ENCODE measurements at places on chromosomes 2 and 18.

DNA sequence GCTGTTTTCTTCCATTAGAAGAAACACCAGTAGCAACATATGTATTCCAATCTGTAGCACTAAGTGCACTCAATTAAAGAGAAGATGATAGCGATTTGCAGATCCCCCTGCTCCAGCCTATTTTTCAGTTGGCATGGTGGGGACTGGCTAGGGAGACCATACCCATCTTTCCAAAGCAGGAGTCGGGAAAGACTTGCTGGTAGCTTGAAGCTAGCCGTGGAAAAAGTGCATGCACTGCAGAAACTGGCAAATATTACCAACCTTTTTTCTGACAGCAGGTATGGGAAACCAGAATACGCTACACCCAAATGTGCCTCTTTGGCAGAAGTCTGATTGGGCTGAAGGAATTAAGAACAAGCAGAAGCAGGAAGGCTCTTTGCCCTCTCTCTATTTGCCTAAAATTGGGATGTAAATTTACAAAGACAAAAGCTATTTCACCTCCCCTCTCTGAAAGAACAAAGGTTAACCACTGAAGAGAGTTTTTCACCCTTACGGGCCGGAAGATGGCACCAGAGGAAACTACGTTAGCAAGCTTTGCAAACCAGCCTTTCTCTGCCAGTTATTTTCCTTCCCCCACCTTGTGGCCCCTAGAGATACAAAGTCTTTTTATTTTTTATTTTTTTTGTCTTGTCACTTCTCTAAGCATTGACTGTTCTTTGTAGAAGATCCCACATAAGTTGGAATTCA is 273.1 kb downstream of the DLGAP1 start:
- DNase-seq: no peak

DNA sequence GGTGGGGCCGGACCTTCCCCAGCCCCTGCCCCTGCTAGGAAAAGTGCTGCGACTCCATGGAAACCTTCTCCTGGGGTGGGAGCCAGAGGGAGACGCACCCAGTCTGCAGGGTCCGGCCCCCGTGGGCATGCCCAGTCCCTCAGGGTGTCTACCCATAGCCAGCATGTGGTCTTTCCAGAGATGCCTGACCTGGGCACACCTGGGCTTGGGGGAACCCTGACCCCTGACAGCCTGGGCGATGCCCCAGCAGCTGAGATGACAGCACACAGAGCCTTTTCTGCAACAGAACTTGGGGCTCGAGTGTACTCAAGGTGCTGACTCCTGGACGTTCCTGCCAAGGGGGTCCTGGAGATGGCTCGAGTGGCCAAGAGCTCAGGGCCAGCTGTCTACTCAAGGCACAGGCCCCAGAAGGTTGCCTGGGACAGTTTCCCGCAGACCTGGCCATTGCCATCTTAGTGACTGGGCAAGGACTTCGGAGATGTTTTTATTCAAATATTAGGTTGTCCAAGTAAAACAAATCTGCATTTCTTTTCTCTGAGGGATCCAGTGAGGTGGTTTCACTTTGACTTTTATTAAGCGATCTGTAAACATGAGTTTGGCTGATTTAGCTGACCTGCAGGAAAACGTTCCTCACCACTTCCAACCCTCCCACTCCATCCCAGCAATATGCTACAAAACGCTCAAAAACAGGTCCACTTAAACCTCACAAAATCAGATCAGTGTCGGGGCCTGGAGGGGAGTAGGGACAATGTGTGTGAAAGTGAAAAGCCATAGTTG is 228.0 kb downstream of the EIPR1 start:
- DNase-seq: no peak

GRCh38 chr2:25320077-25320476 is 21.6 kb downstream of the DNMT3A start:
- DNase-seq: no peak

DNA sequence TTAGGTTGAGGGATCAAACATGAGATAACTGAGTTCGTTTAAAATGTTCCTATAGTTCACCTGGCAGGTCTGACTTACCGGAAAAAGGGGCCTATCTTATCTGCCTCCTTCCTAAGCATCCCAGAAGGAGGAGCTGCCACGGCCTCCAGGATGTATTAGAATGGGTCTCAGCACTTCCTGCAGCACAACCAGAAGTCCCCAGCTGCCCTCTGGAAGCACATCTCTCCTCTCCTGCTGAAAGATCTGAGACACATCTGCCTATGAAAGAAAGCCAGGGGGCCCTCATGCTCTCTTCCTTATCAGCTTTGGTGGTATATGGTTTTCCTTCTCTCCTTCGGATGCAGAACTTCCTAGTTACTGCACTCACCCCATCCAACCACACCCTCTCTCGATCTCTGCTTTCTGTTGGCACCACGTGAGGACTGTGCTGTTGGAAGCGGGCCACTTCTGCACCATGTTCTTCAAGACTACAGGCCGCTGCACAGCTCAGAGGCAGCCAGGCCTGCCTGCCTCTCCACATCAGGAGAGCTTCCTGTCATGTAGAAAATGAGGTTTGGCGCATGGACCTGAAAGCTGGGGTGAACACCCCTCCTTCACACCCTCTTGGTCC is 6.5 kb downstream of the IGFBP5 start:
- DNase-seq: no peak

- no peak for DNase-seq
These were observed 14.0 kb upstream of the BCL2L11 start for GRCh38 chr2:111106706-111107105.

GRCh38 chr2:108594132-108594981 is 60.1 kb downstream of the LIMS1 start:
- DNase-seq: no peak

GRCh38 chr2:226772389-226773179 is 27.0 kb downstream of the IRS1 start:
- DNase-seq: no peak

- no peak for DNase-seq
These were observed 18.8 kb downstream of the NCOA1 start for GRCh38 chr2:24509840-24510239.

- DNase-seq: no peak
These were observed 163.2 kb upstream of the KLF7 start for GRCh38 chr2:207328944-207329386.

DNA sequence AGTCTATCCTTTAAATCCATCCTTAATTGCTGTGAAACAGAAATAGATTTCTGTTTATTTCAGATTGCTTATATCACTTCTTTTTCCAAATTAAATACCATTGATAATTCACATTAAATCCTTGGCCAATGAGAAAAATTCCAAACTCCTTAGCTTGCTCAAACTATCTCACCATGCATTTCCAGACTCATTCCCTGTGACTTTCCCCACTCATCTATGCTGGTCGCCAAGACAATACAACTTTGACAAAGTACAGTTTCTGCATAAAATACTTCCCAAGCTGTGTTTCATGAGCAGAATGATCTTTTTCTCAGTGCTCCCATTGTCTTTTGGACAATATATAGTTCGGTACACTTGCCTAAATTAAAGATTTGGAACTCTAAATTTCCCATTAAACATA is 575.6 kb downstream of the CPS1 start:
- DNase-seq: no peak

DNA sequence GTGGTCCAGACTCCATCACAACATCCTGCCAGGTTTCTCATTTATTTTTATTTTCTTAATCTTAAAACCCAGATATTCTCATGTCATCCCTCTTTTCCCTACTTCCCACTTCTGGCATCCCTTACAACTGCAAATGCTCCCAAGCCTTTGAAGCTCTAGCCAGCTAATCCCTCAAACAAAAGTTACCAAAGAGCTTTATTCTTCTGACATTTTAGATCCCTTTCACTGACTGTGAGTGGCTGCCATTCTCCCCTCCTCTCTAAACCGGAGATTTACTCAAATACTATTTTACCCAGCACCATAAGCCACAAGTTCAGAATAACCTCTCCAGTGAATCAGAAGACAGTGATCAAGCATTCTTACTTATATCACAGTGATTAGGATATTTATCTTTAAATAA is 569.0 kb upstream of the SYT4 start:
- no peak for DNase-seq

GRCh38 chr2:134287323-134287722 is 33.5 kb downstream of the MGAT5 start:
- no peak for DNase-seq

GRCh38 chr2:59413751-59414570 is 1139.5 kb downstream of the BCL11A start:
- no peak for DNase-seq

DNA sequence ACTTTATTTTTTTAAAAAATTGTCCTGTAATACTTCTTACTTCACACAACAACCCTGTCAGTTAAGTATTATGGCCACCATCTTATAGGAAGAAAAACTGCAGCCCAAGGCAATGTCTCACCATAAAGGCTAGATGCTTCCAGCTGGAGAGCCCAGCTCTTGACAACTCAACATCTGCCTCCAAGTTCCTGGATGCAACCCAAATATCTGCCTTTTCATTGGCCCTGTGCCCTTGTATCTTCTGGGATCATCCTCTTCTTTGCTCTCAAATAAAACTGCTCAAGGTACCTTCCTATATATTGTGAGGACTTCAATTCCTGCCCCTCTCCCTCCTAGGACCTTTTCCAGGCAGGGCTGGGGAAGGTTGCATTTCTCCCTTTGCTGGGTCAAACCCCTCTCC is 69.5 kb downstream of the BIN1 start:
- no peak for DNase-seq

- no peak for DNase-seq
These were observed 946.9 kb downstream of the CBLN2 start for GRCh38 chr18:71597219-71597618.

GRCh38 chr2:30708491-30709290 is 98.6 kb downstream of the CAPN13 start:
- DNase-seq: no peak

GRCh38 chr2:45260946-45261345 is 251.7 kb upstream of the SIX2 start:
- DNase-seq: no peak

GRCh38 chr2:19722531-19722971 is 179.2 kb downstream of the TTC32 start:
- no peak for DNase-seq

DNA sequence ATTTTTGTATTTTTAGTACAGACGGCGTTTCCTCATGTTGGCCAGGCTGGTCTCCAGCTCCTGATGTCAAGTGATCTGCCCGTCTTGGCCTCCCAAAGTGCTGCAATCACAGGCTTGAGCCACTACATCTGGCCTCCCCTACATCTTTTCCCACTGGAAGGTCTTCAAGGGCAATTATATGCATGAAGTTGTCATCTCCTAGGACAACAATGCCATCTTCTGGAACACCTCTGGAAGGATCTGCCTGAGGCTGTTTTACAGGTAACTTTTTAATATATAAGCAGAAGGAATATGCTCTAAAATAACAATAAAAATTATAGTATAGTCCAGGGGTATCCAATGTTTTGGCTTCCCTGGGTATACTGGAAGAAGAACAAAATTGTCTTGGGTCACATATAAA is 321.4 kb downstream of the AFF3 start:
- no peak for DNase-seq

DNA sequence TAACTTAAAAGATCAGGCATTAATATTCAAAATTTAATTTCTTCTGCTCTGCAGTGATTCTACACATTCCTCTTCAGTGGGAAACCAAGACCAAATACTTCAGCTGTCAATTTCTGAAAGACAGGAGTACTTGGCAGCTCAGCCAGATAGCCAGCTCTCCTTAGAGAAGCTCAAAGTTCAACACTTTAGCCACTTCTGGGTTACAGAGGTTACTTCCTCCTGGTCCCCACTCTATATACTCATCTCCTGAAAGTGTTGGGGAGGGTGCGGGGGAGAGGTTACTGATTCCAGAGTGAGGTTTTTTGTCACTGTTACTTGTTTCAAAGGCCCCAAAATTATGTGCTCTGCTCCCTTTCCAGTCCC is 4.1 kb downstream of the CYTIP start:
- peak; percentile 56 for DNase-seq

GRCh38 chr2:14773696-14774095 is 141.2 kb downstream of the LRATD1 start:
- no peak for DNase-seq

DNA sequence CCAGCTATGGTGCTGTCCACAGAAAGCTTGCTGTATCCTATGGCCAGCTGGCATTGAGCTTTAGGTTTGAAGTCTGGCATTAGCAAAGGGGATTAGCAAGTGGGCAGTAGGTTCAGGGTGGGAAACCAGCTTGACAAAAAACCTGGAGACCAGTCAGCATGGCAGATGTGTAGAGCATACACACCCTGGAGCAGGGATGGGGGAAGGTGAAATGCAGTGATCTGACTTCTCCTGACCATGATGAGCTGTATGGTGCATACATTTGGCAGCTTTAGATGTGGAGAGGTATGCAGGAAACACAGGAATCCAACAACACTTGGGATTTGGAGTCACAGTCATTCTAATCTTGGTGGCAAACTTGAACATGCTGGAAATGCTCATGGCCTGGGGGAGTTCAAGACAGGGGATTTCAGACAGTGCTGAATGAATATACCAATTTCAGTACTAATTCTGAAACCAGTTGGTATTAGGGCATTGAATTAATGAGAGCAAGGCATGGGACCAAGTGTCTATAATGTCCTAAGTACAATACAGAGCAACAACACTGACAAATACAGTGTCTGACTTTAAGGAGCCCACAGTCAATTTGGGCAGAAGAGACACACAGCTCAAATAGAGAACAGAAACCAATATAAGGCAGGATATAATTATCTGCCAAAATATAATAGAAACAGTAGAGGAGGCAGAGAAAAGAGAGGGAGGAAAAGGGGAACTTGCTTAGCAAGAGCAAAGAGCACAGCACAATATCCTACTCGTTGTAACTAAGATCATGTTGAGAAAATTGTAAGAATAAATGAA is 11.8 kb downstream of the ARHGAP15 start:
- DNase-seq: no peak

DNA sequence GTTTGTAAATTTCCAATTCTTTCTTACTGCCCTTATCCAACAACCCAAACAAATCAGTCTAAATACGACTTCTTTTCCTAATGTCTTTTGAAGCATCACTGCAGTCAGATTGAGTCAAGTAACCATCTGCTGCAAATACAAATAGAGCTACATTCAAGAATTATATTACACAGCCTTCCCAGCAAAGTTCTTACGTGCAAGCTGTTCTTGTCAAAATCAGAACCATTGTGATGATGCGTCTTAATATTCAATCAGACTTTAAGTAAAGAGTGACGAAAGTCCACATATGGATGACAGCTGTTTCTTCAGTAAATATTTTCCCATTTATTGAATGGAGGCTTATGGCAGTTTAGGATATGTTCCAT is 943.8 kb downstream of the LRP1B start:
- DNase-seq: no peak

DNA sequence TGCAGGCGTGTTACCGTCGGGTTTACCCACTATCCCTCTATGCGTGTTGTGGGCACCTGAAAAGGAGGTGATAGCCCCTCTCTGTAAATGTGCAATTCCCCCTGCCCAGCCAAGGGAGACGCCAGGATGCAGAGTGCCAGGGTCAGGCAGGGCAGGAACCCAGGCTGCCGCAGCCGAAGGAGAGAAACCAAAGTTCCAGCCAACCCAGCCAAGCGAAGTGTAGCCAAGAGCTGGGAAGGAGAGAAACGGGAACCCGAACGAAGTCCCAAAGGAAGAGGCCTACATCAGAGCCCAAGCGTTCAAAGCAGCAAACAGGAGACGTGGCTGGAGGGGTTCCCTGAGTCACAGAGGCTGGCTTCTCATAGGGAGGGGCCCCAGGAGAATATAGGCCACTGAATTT is 24.2 kb upstream of the SPR start:
- no peak for DNase-seq

- DNase-seq: no peak
These were observed 8.5 kb upstream of the PAX3 start for GRCh38 chr2:222307143-222307756.
